ENCODE measurements at places on chromosomes 1 and 21. TPM values are rescaled to one million over a fixed set of nuclear protein-coding genes. Genes with fewer than 3 reads are reported as not detected.

Gene TCEA3
- 242 TPM for total RNA-seq

DNA sequence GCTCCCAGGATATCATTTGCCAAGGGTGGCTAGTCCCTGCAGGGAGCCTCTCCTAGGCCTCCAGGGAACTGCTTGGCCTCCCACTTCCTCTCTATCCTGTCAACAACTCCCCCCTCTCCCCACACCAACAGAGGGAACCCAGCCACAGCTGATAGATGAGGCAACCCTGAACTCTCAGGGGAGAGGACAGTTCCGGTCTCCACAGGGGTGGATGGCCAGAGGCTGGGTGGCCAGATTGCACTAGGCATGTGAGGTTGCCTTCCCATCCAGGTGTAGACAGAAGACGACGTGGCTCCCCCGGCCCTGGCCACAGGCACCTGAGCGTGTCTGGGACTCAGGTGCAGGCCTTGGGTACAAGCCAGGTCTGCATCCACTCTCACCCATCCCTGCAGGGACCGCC is 53.3 kb downstream of the TOR1AIP2 start:
- DNase-seq, result no peak

GRCh38 chr1:2425892-2426291 is 13.5 kb upstream of the PEX10 start:
- DNase-seq, result no peak

Gene SPATA21
- not detected for total RNA-seq

Gene HES2
- total RNA-seq, result not detected

Gene MARK1
- total RNA-seq, result 1.3 TPM

Gene RHD
- total RNA-seq, result not detected

- no peak for DNase-seq
These were observed 24.9 kb upstream of the C1QA start for GRCh38 chr1:22611530-22611947.

DNA sequence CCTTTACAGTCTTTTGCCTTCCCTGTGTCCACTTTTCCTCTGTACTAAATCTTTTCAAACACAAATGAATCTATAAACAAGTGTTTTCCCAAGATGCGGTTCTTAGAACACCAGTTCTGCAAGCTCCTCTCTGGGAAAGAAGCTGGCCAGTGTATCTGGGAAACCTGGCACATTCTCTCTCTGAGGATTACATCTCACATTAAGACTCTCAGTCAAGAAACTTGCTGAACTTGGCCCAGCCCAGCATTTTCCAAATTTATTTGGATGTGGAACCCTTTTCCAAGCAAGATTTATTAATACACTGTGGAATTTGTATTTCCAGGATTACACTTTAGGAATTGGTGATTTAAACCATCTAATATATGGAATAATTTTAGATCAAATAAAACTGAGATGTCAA is 105.7 kb downstream of the ZNF281 start:
- DNase-seq, result no peak

Gene ARTN
- total RNA-seq, result 1.8 TPM

Gene RNF11
- 85.6 TPM for total RNA-seq

DNA sequence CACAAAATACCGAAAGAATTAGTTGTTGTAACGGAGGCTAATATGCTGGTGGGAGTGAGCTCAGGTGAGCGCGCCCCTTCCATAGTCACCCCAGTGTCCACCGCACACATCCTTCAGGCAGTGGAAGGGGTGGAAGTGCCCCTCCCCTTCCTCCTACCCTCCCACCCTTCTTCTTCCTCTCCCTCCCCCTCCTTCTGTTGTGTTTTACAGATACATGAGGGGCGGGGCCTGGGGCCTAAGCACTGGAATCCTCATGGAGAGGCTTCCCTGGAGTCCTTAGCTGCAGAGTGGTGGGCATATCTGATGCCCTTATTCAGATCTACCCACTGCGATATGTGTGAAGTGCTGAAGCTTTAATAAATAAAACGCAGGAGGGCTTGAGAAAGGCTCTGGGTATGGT is 10.3 kb upstream of the ADARB1 start:
- DNase-seq, result no peak

GRCh38 chr1:76317299-76317900 is 242.9 kb downstream of the ST6GALNAC3 start:
- no peak for DNase-seq

Gene DAB1
- 0.22 TPM for total RNA-seq

All from gastrocnemius medialis (tissue), 4 donors.